NCI-H1417 treated with DMSO at 0.1 percent for 48 hours (cell line): ENCODE measurements at places on chromosomes 11 and 22.

GRCh38 chr11:114813189-114813718 lies 134.9 kb downstream of the NXPE2 start:
- DNase-seq, result no peak

DNA sequence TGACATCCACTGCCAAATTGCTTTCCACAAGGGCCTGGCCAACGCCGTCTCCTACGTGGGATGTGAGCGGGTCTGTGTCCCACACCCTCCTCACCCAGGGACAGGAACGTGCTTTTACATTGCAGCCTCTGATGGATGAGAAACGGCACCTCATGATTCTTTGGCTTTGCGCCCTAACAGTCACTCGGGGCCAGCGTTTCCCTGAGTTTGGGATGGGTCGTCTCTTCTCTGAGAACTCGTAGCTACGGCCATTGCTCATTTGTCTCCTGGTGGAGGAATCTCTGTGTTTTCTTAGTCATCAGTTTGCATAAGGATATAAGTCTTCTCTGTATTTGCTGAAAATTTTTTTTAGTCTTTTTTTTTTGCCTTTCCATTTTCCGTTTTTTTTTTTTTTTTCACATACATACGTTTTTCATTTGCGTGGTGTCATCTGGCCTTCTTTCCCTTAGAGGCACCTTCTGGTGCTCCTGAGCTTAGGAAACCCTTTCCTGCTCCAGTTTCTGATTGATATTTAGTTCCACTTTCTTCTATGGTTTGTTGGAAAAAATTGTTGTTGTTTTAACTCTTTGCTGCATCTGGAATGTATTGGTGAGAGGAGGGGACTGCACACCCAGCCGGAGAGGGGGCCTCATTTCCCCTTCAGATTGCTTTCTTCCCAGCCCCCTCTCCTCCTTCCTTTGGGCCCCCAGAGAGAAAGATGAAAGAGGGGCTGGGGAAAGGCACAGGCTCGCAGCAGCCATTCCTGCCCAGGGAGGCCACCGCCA lies 12.0 kb downstream of the TNNT3 start:
- DNase-seq, result no peak

DNA sequence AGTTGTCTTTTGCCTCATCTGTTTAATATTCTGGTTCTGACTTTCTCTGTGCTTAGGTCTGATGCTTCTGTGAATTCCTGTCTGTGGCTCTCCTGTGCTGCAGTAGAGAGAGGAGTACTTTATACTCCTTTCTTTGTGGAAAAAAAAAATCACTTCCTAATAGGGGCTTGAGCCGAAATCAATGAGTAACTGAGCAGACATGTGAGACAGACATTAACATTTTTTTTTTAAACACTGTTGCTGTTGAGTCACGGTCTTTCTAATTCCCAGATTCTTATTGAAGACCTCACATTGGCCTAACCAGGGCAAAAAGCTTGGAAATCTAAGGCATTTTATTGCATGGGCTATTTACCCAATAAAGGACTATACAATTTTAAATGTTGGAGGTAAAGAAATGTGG lies 86.1 kb downstream of the GRM5 start:
- DNase-seq, result no peak

- DNase-seq, result no peak
Observed at GRCh38 chr22:39316440-39317083, 2.9 kb downstream of the RPL3 start.

- no peak for DNase-seq
Observed at GRCh38 chr11:1231396-1232020, 8.6 kb downstream of the MUC5B start.

DNA sequence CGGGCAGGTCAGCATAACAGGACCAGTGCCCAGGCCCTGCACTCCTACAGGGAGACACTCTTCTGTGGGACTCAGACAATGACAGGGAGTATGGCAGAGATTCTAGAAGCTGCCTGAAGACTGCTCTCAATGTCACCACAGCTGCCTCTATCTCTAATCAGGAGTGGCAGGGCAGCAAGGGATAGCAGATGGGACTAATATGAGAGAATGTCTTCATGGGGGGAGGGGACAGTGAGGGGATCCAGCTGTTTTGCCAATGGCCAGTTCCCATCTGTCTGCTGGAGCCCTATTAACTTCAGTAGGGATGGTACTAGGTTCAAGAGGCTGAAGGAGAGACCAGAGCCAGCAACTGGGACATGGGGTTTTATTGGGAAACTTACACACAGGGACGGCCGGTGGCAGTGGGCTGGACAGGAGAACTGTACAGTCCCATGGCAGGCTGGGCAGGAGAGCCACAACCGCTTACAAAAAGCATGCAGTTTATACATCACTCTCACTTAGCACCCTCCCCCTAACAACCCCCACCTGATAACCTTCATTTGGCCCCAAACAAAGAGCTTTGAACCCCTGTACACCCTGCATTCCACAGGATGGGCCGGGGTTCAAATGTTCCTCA lies 2.5 kb upstream of the CD82 start:
- no peak for DNase-seq

DNA sequence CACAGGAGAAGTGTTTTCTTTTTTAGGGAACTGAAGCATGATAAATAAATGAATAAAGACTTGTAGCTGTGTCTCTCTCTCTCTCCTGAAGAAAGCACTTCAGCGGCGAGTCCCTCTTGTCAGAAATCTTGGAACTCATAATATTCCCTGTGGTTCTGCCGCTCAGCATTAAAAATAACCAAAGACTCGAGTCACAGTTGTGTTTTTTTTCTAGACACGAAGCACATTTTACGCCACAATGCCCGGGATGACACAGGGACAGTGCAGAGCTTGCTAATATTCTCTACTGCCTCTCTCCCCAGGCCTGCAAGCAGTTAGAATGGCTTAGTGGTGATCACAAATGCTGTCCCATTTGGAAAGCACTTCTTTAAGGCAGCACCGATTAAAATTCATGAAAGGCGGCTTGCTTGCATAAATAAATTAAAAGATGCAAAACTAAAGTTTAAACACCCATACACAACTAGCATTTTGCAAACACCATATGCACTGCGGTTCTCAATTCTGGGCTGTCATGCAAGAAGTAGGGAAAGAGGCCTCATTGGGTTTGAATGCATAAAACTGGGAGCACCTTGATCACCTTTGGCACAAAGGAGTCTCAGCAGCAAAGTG lies 597.4 kb downstream of the SOX6 start:
- DNase-seq, result no peak

- no peak for DNase-seq
Observed at GRCh38 chr22:48637231-48637630, 1190.4 kb downstream of the BRD1 start.

- DNase-seq, result no peak
Observed at GRCh38 chr11:84261707-84262106, 975.5 kb upstream of the CCDC90B start.

GRCh38 chr22:42881982-42882656 lies 25.0 kb upstream of the ARFGAP3 start:
- no peak for DNase-seq

DNA sequence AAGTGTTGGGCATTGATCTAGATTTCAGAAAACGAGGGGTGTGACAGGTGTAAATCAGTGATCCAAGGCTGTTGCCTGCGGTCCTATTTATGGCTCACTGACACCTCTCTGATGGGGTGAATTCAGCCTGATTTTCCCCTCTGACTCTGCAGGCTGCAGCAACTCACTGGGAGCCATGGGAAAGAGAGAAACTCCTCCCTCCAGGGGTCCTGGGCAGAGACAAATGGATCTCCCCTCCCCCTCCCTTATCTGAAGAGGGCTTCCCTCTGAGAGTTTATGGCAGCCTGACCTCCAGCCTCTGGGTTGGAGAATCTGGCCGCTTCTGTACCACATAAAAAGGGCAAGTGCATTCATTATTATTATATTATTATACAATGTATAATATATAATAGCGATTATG lies 1.8 kb upstream of the PKNOX2 start:
- no peak for DNase-seq

DNA sequence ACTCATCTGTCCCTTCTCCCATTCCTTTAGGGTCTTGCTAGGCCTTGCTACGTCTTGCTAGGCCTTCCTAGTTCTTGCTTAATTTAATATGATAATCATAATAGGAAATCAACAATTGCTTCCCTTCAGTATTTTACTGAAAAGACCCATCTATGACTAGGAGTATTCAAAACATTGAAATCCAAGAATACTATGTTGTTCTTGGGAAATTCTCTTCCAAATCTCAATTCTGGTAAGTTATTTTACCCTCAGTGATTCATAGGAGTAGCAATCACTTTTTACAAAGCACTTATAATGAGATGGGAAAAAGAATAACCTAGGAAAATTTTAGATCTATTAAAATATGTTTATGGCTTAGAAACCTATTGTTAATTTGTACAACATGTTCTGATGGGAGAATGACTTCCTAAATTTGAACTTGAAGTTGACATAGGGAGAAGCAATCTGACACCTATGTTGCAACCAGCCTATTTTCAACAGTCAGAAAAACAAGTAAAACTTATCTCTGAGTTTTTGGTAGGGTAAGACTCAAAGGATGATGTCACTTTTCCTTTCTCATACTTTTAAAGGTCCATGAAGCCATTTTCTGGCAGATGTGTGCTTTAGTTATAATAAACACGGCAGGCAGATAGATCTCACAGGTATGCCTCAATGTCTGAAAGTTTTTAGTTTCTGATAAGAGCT lies 29.5 kb upstream of the HIPK3 start:
- no peak for DNase-seq

DNA sequence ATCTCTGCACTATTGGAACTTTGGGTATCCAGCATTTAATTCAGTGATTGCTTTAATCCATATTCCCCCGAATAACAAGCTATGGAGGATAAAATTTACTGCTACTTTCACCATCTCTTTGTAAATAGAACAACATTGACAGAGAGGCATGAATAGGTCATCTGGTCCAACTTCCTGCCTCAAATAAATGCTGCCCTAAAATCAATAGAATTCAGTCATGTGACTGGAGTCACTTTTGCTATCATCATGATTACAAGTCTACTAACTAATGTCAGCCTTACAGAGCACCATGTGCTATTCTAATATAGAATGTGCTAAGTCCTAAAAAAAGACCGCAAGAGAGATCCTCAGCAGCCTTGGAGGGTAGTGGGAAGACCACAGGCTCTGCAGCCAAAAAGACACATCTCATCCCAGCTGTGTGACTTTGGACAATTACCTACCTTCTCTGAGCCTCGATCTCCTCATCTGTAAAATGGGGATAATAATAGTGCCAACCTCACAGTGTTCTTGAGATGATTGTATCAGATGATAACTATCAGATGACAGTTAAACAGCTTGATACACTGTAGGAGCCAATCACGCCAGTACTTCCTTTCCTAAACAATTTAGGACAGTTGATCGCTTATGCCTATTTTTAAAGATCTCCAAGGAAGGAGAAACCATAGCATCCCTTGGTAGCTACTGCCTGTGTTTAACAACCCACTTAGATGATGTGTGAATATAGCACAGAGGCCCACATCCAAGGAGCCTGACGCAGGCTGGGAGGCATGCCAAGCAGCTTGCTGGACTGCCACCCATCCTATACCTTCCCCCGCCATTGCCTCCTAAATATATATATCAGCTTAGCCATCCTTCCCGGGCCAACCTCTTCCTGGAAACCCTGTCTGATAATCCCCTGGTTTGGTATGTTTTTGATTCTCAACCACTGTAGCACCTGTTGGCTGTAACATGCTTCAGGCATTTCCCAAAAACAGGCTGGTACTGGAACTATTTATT lies 77.3 kb upstream of the PHF21A start:
- DNase-seq, result no peak

GRCh38 chr22:30860176-30861105 lies 108.1 kb downstream of the MORC2 start:
- DNase-seq, result no peak

GRCh38 chr22:43884600-43885318 lies 7.1 kb downstream of the PNPLA5 start:
- DNase-seq, result no peak
